Cerebellum (tissue), 4 donors: ENCODE measurements at places on chromosomes 1 and 21. TPM values are rescaled to one million over a fixed set of nuclear protein-coding genes. Genes with fewer than 3 reads are reported as not detected.

- no peak for DNase-seq
Measured at GRCh38 chr1:181179279-181179986, 90.9 kb downstream of the IER5 start.

- DNase-seq = peak; percentile 62
Measured at GRCh38 chr21:31397515-31397926, 53.5 kb upstream of the TIAM1 start.

The CAPZA1 gene
- 86.4 TPM for total RNA-seq

The SMIM1 gene
- total RNA-seq = 1.7 TPM

DNA sequence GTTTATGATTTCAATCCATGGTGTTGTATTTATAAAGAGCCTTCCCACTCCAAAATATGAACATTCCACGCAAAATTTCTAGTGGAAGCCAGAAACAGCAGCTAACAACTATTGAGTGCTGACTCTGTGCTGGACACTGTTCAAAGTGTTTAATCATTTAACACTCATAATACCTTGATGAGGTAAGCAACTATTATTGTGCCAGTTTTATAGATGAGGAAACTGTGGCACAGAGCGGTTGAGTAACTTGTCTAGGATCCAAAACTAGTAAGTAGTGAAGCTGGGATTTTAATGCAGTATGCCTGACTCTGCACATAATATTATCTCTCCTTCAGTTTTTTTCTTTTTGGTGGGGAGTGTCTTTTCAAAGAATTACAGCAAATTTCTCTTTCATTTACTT, 228.3 kb downstream of the SLC35F3 start:
- no peak for DNase-seq

- no peak for DNase-seq
Measured at GRCh38 chr1:200075522-200075921, 48.0 kb downstream of the NR5A2 start.

DNA sequence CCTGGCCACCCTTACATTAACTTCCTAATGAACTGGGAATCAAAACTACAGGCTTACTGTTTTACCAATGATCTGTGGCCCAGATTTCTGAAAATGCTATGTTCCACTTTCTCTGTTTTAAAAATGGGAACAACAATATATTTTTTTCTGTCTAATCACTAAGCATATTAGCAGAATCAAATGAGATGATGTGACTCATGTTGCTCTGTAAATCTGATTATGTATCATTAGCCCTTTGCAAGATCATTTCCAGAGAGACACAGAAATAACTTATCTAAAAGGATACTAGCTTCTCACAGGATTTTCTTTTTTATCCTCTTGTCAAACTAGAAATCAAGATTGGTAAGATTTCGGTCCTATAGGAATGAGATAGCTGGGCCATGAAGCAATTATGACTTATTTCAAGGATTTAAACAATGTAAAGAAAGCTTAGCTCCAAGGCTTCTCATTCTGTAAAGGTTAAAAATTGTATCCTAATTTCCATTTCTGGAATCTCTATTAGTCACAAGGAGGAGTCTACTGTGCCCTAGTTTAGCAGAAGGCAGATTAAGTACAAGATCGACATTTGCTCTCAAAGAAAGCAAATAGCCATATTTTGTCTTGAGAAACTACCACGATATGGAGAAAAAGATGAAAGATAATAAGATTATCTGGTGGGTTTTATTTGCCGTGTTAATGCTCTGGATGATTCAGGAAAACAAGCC, 32.4 kb upstream of the CAMSAP2 start:
- DNase-seq = no peak

The RHBDL2 gene
- total RNA-seq = 0.18 TPM

- DNase-seq = no peak
Measured at GRCh38 chr1:47980501-47980900, 16.7 kb downstream of the TRABD2B start.

DNA sequence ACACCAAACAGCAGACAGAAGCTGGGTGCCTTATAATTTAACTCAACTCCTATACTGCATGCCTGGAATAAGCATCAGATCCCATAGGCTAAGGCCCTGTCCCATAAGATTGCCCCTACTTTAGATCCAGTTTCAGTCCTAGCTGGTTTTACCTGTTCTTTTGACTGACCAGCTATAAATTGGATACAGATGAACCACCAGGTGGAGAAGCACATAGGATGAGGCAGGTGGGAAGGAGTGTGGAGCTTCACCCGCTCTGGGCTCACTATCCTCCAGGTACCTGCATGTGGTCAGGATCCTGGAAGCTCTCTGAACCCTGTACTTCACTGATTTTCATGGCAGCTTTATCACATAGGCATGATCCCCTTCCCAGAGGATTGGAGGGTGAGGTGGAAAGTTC, 51.3 kb downstream of the MAST2 start:
- no peak for DNase-seq

The LENEP gene
- total RNA-seq = 1.5 TPM

- DNase-seq = no peak
Measured at GRCh38 chr1:212232090-212232489, 53.1 kb upstream of the PPP2R5A start.

GRCh38 chr1:114648503-114648902, 21.3 kb downstream of the DENND2C start:
- no peak for DNase-seq

GRCh38 chr1:20947409-20947808, 160.3 kb upstream of the HP1BP3 start:
- DNase-seq = no peak

- no peak for DNase-seq
Measured at GRCh38 chr1:246161626-246162025, 345.5 kb downstream of the SMYD3 start.

DNA sequence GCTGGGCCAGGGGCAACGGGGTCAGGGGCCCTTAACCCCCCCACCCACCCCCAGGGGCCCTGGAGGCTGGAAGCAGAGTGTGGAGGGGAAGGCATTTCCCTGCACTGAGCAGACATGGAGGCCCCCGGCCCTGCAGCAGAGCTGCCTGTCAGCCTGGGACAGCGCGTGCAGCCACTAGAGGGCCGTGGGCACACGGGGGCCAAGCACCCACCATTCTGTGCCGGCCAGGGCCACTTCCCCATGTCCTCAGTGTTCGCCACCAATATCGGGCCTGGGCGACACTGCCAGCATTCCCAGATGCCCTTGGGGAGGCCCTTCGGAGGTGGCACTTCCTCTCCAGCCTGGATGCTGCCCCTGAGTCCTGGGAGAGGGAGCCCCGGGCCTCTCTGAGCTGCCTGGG, 23.2 kb upstream of the ARHGEF16 start:
- no peak for DNase-seq

The EDN2 gene
- total RNA-seq = not detected

- DNase-seq = no peak
Measured at GRCh38 chr1:51654000-51654399, 37.1 kb downstream of the OSBPL9 start.

The FGR gene
- 1.9 TPM for total RNA-seq

DNA sequence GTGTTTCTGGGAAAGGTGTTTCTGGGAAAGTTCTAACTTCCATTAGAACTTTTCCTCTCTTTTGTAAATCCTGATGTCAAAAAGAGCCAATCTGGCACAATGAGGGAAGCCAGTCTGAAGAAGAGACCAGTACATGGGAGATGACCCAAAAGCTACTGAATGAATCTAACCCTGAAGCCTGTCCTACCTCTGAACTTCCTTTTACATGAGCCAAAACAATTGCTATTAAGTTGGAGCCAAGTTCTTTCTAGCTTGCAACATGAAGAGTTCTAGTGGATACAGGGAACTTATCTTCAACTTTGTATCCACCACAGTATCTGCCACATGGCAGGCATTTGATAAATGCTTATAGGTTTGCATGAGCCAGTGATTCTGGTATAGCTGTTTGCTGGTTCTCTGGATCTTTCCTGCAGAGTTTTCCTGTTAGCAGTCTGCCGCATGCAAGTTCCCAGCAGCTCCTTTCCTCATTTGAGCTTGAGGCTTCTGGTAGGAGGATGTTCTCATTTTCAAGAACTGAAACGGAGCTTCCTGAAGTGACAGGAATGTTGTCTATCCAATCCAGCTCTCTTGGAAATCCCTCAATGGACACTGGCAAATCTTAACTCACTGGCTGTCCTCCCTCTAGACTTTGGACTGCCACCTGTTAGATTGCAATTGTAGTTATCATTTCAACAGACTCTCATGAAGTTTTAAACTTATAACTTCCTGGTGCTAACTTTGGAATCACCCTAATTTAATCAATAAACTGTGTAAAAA, 73.1 kb upstream of the LPGAT1 start:
- DNase-seq = no peak

DNA sequence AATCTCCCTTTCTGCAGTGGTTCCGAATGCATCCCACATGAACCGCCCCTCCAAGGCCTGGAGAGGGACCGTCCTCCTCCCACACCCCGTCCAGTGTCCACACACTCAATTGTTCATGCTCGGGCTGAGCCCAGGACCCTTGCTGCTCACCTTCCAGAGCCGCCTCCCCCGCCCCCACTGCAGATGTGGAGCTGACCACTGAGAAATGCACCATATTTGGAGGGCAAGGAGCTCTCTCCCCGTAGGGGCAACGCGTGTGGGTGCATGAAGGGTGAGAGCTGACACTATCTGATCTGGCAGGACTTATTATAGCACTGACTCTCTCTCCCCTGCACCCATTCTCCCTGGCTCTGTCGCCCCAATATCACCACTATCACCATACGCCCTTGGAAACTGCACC, 4.0 kb upstream of the S100A3 start:
- no peak for DNase-seq

The RNU1-3 gene
- 40,842 TPM for total RNA-seq

- no peak for DNase-seq
Measured at GRCh38 chr1:6046279-6046678, 591 bp downstream of the KCNAB2 start.

GRCh38 chr1:53038566-53038965, 23.4 kb upstream of the PODN start:
- no peak for DNase-seq

GRCh38 chr1:38783640-38784229, 75.8 kb downstream of the RRAGC start:
- DNase-seq = no peak

The HES2 gene
- 0.18 TPM for total RNA-seq

The CRYAA gene
- total RNA-seq = not detected

DNA sequence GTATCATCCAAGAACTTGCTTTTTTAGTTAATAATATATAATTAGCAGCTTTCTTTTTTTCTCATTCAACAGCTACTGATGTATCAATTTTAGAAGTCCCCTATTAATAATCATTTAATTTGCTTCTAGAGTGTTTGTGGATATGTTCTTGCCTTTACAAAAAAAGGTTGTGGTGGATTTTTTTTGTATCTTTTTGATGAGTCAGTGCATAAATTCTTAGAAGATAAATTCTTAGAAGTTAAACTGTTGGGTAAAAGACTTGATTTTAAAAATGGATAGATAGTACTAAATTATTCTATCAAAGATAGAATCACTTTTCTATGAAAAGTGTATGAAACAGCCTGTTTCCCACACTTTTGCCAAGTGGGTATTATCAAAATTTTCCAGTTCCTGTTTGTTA, 11.9 kb downstream of the FGGY start:
- DNase-seq = no peak

The ELAPOR1 gene
- 6.4 TPM for total RNA-seq

- DNase-seq = no peak
Measured at GRCh38 chr1:56516539-56517252, 62.7 kb downstream of the PLPP3 start.

GRCh38 chr1:50458507-50458906, 35.3 kb upstream of the DMRTA2 start:
- no peak for DNase-seq

- no peak for DNase-seq
Measured at GRCh38 chr21:14838400-14838799, 226.4 kb downstream of the NRIP1 start.

DNA sequence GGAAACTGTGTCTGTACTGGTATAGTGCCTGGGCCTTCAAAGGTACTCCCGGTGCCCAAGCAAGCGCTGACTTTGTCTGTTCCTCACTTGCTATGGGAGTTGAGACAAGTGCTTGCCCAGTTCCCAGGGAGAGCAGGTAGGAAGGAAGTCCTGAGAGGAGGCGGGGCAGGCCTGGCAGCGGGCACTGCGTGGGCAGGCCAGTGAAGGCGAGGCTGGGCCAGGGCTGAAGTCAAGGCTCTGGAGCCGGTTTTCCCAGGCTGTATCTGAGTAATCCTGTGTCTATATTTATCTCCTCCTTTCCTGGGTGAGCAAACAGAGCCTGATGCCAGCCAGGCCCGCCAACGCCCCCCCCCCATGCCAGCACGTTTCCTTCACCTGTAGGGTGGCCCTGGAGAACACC, 15.9 kb upstream of the EDN2 start:
- peak; percentile 83 for DNase-seq

DNA sequence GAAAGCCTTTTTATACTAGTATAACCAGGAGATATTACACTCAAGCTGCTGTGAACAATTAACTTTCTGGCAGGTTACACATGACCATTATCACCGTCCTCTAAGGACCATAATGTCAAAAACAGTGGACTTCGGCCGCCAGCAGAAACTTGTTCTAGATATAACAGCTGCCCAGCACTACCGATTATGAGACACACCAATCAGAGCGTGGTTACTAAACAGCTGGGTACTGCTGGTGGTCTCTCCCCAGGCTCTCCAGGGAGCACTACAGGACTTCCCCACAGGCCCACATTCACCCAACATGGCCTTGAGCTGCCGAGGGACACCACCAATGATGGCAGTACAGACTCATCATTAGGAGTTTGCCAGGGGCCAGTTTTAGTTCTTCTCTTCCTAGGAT, 57.9 kb upstream of the CTBS start:
- DNase-seq = no peak

GRCh38 chr21:27825035-27825434, 858.1 kb upstream of the ADAMTS5 start:
- no peak for DNase-seq

DNA sequence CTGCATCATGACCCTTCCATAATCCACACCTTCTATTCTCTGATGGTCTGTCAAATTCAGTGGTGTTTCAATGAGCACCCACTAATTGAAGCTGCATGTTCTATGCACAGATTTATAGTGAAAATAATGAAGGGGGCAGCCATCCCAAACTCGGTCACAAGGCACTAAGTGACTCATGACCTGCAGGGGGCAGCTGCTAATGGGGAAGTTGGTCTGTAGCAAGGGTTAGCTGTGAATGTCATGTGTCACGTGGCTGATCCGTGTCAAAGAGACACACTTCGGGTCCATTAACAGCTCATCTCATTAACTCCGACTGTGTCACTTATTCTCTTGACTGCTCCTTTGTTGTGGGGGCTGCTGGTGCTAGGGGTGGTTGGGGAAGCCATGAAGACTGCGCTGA, 306.6 kb downstream of the PCP4 start:
- no peak for DNase-seq

DNA sequence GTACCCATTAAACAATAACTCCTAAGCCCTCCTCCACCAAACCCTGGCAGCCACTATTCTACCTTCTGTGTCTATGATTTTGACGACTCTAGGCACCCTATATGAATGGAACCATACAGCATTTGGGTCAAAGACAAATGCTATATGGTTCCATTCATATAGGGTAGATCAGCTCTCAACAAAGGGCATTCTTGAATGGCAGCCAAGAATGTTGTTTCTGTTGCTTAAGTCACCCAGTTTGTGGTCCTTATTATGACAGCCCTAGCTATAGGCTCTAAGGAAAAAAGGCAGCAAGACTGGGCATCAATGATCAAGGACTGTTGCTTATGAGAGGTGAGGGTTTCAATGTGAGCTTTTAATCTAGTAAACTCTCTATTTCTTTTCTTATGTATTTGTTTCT, 4.7 kb upstream of the SLC5A9 start:
- no peak for DNase-seq
